NCI-H69 (cell line): ENCODE measurements at places on chromosomes 6 and 20.

DNA sequence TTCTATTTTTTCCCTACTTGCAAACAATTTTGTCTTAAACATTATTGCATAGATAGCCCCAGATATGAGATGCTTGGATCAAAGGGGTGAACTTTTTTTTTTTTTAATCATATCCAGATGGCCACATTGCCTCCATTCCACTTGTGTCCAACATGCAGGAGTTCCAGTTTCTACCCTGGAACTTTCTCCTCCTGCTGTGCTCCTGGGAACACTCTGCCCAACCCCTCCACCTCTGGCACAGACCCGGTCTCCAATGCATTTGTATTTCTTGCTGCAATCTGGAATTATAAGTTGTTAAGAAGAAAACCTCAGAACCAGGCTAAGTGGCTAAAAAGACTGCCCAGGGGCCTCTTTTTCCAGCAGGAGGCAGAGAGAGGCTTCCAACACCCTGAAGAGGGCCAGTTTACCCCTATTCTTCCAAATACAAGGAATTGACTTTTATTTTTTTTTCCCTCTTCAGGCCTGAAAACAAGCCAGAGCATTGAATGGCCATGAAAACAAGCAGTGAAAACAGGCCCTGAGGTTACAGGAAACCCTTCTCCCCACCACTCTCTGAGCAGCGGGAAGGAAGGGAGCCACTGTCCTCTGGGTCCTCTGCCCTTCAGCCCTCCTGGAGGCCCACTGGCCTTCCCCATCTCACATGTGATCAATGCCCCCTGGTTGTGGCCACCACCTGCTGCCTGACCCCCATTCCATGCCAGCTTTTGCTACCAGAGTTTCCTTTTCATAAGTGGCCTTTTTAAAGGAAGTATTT, 44.3 kb downstream of the PDYN start:
- DNase-seq = peak; percentile 27

- peak; percentile 13 for DNase-seq
These were observed 153.1 kb upstream of the SIM1 start for GRCh38 chr6:100617633-100618350.

GRCh38 chr6:33983109-33983716, 162.7 kb downstream of the GRM4 start:
- DNase-seq = peak; percentile 67

- DNase-seq = no peak
These were observed 39.8 kb upstream of the ARHGAP18 start for GRCh38 chr6:129749749-129750120.

DNA sequence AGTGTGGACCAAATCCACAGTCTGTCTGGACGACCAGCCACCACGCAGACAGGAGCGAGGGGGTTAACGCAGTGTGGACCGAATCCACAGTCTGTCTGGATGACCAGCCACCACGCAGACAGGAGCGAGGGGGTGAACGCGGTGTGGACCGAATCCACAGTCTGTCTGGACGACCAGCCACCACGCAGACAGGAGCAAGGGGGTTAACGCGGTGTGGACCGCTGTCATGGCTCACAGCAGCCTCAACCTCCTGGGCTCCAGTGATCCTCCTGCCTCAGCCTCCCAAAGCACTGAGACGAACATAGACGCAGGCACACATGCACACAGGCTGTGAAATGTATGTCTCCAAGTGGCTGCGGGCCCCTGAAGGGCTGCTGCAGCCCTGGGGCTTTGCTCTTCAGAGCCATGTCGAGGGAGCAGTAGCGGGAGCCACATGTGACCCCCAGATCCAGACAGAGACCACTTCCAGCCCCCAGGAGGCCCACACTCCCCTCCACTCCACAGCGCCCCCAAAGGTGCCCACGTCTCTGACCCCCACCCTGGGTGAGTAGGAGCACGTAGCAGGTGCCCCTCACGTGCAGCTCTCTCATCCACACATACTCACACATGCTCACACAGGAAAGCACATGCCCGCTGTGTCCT, 98.1 kb downstream of the YTHDF1 start:
- no peak for DNase-seq

DNA sequence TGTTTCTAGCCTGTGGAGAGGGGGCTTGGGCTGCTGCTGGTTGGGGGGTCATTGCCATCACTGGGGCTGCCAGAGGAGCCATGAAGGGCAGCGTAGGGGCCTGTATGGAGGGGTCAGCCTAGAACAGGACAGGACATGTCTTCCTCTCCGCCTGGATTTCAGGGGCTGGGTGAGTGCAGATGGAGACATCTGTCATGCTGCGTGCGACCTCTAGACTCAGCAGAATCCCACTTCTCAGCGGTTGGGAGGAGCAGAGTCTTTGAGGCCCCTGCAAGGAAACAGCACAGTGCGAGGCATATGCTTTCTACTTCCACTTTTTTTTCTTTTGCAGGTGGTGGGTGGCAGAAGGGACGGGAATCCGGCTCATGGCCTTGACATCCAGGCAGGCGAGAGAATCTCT, 67.9 kb downstream of the EZR start:
- no peak for DNase-seq

GRCh38 chr6:41636833-41637193, 1.5 kb upstream of the MDFI start:
- no peak for DNase-seq

- peak; percentile 84 for DNase-seq
These were observed 382.1 kb downstream of the HACE1 start for GRCh38 chr6:104477569-104477968.

DNA sequence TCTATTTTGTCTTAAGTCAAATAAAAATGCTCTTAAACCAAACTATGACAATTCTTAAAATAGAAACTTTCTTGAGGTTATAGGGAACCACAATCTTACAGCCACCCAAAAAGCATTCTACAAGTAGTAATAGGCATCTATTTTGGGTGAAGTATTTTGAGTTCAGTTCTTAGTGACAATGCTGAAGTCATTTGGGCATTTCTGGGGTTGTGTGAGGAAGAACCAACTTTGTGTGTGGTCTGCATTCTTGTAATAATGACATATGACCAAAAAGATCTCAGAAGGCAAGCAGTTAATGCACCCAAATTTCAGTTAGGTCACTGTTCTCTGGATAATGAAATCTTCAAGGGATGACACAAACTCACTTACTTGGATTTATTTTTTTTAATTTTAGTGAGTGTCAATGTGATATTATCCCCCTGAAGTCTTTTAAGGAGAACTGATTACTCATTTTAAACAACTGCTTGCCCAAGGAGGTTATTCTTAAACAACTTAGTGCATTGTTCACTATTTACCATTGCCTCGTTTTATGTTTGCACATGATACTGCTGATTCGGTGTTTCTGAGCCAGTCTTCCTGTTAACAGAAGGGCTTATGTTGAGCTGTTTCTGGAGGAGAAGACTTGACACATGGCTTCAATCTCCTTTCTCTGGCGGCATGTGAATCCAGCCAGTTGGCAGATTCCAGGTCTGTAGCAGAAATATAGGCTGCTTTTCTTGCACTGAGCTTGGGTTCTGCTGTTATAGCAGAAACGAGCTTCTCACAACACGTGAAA, 618.9 kb downstream of the BCKDHB start:
- DNase-seq = no peak

DNA sequence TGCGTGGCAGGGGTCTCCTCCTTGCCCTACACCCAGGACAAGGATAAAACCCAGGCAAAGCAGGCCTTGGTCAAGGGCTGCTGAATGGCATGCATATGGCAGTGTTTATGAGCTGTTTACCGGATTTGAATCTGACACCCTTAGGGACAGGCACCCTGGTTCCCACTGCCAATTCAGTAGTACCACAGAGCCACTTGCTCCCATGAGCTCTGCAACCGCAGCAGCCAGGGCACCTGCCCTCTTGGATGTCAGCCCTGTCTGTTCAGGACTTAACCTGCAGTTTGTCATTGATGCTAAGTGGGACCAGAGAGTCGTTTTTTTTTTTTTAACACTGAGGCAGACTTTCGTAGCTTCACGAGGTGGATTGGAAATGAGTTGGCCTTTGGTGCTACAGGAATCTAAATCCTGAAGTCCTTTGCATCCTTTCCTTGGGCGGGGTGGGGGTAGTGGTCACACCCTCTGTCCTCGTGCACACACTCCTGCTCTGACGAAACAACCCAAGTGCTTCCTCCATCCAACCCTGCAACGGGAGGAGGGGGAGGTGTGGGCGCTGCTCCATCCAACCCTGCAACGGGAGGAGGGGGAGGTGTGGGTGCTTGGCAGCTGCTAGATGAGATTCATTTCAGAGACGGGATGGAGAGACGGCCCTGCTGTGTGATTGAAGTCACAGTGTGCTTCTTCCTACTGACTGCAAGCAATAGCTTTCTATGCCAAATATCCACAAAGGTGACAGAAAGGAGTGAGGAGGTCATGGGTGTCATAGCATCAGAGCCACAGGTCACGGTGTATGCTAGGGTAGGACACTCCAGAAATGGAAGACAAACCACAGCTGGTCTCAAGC, 166.5 kb downstream of the SMOC2 start:
- peak; percentile 53 for DNase-seq

- DNase-seq = peak; percentile 4
These were observed 2.1 kb downstream of the GOPC start for GRCh38 chr6:117600008-117600743.

DNA sequence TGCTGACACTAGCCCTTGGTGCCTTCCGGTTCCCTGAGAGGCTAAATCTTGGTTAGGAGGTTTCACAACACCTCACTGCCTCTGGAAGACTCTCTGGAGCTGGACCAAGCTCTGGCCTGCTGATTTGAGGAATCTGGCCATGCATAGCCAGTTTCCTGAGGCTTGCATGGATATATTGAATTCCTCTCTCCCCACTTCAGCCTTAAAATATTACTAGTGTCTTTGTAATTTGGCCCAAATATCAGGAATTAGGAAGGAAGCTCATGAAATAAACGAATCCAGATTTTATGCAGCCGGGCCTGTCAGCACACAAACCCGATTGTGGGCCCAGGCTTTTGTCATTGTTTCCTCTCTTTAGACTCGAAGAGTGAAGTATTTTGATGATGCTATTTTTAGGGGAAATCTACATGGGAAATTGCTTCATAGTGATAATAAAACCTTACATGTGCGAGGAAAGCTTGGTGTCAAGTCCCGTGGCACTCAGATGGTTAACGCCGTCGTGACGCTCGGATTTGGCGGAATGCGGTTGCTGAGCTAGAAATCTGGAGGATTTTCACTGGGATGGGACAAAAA, 144.4 kb downstream of the PHACTR3 start:
- DNase-seq = no peak

DNA sequence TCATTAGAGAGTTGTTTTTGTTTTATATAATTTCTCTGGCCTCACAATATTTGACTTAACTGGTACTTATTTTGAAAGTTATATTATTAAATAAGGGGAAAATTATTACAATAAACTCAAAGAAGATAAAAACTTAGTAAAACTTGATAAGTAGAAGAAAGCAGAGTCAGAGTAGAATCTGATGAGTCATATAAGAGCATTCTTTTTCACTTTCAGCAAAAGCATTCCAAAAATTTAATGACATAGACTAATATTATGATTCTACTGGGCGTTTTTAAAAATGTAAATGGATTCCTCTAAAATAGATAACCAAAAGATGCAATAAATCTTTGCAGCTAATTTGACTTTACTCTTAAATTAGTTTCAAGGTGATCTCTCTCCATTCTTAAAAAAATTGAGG, 366.3 kb upstream of the IMPG1 start:
- DNase-seq = no peak

DNA sequence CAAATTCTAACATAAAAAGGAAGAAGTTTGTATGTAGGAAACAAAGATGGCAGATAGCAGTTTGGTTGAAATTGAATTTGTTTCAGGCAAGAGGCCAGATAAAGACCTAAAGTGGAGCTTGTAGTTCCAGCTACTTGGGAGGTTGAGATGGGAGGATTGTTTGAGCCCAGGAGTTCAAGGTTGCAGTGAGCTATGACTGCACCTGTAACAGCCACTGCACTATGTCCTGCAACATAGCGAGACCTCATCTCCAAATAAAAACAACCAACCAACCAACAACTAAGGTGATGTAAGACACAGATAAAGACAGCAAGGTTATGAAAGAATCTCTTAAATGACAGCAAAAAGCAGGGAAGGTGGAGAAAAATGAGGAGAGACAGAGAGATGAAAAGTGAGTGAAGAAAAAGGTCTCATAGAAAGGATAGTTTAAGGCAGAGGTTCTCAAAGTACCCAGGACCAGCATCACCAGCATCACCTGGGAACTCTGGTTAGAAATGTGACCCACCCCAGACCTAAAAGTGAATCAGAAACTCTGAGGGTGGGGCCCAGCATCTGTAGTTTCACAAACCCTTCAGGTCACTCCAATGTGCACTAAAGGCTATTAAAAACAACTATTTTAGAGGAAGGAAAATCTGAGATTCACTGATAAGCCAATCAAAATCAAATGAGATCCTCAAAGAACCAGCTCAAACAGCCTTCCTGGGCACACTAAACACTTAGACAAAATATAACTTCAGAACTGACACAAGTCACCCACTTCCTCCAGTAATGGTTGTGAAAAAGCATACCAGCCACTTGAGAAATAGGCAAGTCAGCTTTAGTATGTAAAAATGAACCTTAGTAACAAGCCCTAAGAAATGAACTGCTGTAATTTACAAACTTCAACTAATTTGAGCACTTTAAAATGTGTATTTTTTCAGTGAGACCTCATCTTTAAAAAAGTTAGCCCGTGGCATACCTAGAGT, 57.6 kb downstream of the FAM184A start:
- DNase-seq = no peak

- DNase-seq = peak; percentile 50
These were observed 14.4 kb downstream of the EXOC2 start for GRCh38 chr6:678520-678919.

DNA sequence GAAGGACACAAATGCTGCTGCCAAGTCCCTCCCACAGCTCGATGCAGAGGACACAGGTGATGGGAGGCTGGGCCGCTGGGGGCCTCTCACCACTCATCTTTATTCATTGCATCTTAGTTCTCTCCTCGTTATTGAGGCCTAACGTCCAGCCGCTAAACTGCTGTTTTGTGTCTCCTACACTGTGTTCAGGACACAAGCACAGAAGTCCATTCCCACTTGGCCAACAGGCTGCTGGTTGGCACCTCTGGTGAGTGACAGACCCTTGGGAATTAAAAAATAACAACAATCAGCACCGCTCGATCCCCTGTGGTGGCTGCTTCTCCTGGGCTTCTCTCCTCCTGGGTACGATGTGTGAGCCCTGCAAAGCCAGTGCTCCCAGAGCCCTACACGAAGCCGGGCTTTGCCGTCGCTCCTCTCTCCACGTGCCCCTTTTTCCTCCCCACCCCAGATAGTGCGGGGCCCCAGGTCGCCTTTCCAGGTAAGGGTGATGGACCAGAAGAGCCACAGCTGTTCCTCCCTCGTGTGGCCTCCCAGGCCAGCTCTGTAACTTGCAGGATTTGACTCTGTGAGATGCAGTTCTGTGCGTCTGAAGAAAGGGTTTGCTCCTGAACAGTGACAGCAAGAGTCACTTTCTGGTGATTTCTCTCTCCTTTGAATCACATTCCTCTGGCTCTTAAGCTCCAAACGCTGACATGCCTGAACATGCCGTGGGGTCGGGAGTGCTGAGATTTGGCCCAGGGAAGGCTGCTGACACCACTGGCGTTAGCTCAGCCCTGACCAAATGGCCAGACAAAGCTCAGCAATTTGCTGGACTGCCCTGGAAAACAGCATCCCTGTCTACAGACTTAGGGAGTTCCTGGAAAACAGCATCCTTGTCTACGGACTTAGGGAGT, 59.3 kb downstream of the DLL1 start:
- peak; percentile 29 for DNase-seq

GRCh38 chr6:154458565-154459470, 51.7 kb downstream of the CNKSR3 start:
- no peak for DNase-seq
